CD4-positive, alpha-beta T cell treated with Interleukin-4 for 4 hours (primary cell): ENCODE measurements at places on chromosomes 4 and X.

DNA sequence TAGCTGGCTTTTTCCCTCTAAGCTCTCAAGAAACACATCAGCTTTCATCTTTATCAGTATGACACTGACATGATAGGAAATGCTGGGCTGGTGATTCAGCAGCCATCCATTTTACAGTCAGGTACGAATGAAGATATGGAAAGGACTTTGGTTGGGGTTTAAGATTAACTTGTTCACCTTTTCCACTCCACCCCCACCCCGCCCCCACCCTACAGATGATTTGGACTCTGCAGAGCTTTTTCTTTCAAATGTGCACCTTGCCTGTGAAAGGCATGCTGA, 132.6 kb downstream of the AKAP4 start:
- DNase-seq = no peak

GRCh38 chr4:23728971-23729370, 160.9 kb downstream of the PPARGC1A start:
- no peak for DNase-seq

- DNase-seq = no peak
Measured at GRCh38 chr4:110306303-110306702, 107.9 kb upstream of the ELOVL6 start.

DNA sequence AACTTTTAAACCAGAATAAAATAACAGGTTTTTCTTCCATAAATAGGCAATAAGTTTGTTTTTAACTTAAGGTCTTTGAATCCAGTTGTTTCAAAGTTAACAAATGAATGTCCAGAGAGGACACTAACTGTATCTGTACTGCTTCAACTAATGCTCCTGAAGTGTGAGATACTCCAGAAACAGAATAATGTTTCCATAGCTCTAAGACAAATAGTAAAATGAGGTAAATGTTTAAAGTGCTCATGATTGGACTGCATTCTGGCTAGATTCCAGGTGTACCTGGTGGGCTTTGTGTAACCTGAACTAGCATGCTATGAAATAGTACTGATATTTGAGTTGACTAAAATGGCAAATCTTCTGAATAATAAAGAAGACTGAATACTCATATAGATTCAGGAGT, 51.7 kb downstream of the METTL14 start:
- no peak for DNase-seq

- DNase-seq = no peak
Measured at GRCh38 chrX:10665681-10666080, 45.3 kb upstream of the MID1 start.

DNA sequence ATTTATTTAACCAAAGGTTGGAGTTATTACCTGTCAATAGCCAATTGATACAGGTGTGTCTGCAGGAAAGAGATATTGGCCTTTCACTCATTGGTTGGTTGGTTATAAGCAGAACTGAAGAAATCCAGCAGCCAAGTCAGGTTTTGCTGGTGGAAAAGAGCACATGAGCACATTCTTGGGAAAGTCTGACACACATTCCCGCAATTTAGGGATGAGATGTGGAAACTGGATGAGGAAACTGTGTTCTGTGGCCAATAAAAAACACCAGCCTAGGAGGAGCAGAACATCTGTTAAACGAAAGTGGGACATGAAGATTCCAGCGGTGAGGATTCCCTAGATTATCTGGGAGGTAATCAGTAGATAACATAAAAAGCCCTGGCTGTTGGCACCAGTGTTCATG, 567.4 kb upstream of the CPEB2 start:
- DNase-seq = no peak

DNA sequence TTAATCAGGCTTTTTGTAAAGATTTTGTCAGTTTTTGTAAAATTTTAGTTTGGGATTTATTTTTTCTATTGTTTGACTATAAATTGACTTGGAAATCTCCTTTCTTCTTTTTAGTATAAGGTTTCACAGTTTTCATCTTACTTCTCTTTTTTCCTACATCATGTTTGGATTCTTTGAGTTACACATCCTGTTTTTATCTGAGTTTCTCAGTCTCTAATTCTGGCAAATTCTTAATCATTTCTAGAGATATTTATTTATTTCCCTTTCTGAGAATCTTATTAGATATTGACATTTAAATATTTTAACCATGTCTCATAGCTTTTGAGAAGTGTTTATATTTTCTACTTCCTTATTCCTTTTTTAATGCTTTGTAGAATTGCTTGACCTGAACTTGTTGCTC, 20.7 kb downstream of the USP53 start:
- DNase-seq = no peak

- no peak for DNase-seq
Measured at GRCh38 chr4:141548791-141549190, 87.6 kb upstream of the IL15 start.

- DNase-seq = no peak
Measured at GRCh38 chrX:100048156-100048555, 361.9 kb downstream of the PCDH19 start.

GRCh38 chr4:133588306-133588705, 439.2 kb downstream of the PCDH10 start:
- DNase-seq = no peak

- no peak for DNase-seq
Measured at GRCh38 chrX:130995439-130995838, 62.7 kb upstream of the ARHGAP36 start.

- no peak for DNase-seq
Measured at GRCh38 chrX:17187136-17187756, 187.8 kb upstream of the NHS start.

- no peak for DNase-seq
Measured at GRCh38 chrX:124931958-124932357, 387.7 kb upstream of the TEX13C start.

DNA sequence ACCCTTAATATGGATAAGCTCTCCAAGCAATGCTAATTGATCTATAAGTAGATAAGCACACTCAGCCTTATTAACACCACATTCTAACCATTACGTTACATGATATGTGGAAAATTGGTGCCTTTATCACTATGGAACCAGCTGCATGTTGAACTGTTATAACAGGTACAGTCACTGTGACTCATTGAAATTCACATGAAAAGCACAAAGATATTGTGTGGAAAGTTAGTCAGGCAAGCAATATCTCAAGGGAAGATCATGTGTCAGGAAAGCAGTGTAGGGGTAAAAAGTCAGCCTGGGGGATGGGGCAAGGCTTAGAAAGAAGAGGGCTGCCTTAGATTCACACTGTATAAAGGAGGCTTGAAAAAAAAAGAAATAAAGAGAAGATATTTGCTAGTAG, 313.7 kb upstream of the SMIM31 start:
- no peak for DNase-seq

DNA sequence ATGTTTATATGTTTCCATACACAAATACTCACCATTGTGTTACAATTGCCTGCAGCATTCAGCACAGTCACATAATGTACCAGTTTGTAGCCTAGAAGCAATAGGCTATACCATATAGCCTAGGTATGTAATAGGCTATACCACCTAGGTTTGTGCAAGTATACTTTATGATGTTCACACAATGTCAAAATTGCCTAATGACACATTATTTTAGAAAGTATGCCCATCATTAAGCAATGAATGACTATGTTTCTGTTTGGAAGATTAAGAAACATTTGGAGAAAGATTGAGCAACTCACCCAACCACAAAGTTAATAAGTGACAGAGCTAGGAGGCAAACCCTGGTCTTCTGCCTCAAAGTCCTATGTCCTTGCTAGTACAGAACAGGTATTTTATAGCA, 96.8 kb upstream of the GRIA3 start:
- DNase-seq = no peak

DNA sequence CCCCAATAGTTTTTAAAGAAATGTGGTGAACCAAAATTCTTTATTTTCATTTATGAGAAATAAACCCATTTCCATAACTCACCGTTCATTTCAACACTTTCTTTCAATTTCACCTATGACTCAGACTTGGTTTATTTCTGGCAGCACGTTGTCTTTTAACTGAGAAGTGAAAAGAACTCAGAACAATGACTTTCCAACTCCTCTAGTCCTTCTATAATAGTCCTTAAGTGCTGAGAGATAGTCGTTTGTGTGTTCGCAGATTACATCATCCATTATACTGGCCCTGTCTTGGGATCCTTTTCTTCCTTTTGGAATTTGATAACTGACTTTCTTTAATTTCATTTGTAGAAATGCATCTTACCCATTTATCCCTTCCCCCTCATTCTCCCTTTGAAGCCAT, 113.6 kb downstream of the GLUD2 start:
- DNase-seq = no peak

DNA sequence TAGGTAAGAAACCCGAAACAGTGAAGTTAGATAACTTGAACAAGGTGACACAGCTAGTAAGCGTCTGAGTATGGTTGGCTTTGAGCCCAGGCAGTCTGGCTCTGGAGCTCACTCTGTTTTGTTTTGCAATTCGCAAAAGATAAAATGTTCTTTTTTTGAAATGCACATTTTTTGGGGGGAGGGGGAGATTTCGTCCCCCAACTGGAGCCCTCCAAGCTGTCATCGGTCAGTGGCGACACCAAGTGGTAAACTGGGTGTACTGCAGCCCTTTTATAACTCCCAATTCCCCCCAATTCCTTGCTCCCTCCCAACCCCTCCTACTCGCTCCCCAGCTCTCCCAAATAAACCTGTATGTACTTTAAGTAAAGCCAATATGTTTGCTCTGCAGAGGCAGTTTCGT, 2.8 kb upstream of the CLCN5 start:
- DNase-seq = peak; percentile 24
